ENCODE measurements at places on chromosomes 16 and 17.
A peak's percentile ranks its signal among the peaks of the same experiment; 100 is the strongest.

- DNase-seq = no peak
Observed at GRCh38 chr16:77064037-77064436, 127.0 kb upstream of the MON1B start.

GRCh38 chr17:27323538-27324215, 29.8 kb downstream of the WSB1 start:
- peak; percentile 31 for DNase-seq

- no peak for DNase-seq
Observed at GRCh38 chr16:87409781-87410180, 17.6 kb downstream of the MAP1LC3B start.

DNA sequence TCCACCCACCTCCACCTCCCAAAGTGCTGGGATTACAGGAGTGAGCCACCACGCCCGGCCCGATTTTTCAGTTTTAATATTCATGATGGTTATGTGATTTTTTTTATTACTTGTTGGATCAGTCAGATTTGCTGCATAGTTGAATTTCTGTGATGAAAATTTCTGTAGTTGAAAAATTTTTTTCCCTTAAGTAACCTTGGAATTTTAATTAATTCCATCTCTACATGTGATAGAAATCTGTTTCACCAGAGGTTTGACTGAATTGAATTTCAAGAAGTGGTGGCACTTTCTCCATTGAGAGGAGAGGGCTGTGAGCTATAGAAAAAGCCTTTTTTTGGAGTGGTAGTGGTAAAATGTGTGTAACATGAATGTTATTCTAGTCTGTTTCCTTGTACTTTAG, 24.7 kb downstream of the WIPF2 start:
- peak; percentile 14 for DNase-seq

DNA sequence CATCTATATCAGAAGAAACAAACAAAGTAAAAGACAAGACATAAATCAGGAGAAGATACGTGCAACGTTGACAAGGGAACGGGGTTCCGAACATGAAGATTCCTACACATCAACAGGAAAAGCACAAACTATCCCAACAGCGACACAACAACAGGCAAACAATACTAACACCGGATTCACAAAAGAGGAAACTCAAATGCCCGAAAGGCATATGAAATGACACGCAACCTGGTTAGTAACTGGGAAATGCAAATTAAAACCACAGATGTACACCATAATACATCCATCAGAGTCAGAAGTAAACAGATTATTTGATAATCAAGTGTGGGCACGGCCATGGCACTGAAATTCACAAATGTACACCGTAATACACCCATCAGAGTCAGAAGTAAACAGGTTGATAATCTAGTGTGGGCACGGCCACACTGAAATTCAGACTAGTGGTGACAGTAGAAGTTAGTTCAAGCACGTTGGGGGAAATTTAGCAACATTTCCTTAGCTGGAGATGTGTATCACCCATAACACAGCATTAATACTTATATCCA, 171.9 kb upstream of the RPH3AL start:
- no peak for DNase-seq

- DNase-seq = no peak
Observed at GRCh38 chr16:23125277-23125676, 24.0 kb downstream of the USP31 start.

- DNase-seq = no peak
Observed at GRCh38 chr17:70796757-70797156, 627.4 kb downstream of the KCNJ2 start.

- DNase-seq = no peak
Observed at GRCh38 chr16:30473231-30474073, 910 bp downstream of the ITGAL start.

DNA sequence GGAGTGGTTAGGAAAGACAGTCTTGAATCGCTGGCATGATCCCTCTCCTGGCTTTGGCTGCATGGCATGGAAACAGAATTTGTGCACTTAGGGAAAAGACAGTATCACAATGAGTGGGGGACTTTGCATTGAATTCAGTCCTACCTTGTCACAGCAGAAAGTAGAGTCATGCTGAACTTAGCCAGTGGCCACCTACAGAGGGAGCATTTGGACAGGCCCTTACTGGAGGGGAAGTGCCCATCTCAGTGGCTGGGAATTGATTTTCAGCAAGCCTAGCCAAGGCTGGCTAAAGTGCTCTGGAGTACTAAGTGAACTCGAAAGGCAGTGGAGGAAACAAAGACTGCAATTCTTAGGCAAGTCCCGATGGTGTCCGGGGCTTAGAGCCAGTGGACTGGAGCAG, 364.3 kb upstream of the TOM1L1 start:
- DNase-seq = no peak

GRCh38 chr17:3400055-3400454, 1.8 kb upstream of the OR1E1 start:
- no peak for DNase-seq

GRCh38 chr16:57278494-57278893, 6.0 kb downstream of the PLLP start:
- no peak for DNase-seq

DNA sequence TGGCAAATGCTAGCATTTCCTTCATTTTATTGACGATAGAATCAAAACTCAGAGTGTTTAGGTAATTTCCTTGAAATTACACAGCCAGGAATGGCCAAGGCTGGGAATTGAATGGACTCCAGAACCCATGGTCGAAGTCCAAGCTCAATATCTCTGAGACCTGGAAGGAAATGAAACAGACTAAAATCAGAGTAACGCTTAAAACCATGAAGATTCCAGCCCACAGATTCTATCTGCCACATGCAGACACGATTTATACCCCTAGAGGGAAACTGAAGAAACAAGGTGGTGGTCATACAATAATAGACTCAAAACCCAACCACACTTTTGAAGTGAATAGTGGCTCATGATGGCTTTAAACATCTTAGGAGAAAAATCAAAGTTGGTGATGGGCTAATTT, 95.6 kb downstream of the PRKCA start:
- no peak for DNase-seq

GRCh38 chr17:69058165-69058564, 2.6 kb downstream of the ABCA9 start:
- no peak for DNase-seq
